ENCODE measurements at places on chromosomes 3 and 15. TPM values are rescaled to one million over a fixed set of nuclear protein-coding genes. Genes with fewer than 3 reads are reported as not detected.

GRCh38 chr3:160105907-160106584, 117.4 kb downstream of the IL12A start:
- H3K4me1 ChIP-seq = no peaks in the 10 kb centered on the region
- H3K27ac ChIP-seq = no peak overlapping the region
- H3K36me3 ChIP-seq = no peaks in the 10 kb centered on the region
- no peak overlapping the region for H3K4me3 ChIP-seq

DNA sequence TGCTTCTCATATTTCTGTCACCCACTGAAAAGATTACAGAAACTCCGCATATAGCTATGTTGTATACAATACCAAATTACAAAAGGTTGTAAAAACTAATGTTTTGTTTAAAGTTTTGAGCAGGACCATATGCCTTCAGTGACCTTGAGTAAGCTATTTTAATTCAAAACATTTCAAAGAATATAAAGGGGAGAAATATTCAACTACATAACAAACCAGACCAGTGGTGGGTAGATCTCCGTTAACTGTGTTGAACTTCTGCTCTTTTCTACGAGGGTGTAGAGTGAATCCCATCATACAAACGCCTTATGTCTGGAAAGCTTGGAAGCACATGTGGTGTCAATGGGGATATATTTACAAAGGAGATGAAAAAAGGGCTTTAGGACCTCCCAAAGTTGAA, 68.4 kb upstream of the NR2F2 start:
- no peak overlapping the region for H3K4me3 ChIP-seq
- peaks cover 36% of the 10 kb centered on the region for H3K4me1 ChIP-seq
- DNase-seq = no peak
- no peak overlapping the region for H3K27ac ChIP-seq

DNA sequence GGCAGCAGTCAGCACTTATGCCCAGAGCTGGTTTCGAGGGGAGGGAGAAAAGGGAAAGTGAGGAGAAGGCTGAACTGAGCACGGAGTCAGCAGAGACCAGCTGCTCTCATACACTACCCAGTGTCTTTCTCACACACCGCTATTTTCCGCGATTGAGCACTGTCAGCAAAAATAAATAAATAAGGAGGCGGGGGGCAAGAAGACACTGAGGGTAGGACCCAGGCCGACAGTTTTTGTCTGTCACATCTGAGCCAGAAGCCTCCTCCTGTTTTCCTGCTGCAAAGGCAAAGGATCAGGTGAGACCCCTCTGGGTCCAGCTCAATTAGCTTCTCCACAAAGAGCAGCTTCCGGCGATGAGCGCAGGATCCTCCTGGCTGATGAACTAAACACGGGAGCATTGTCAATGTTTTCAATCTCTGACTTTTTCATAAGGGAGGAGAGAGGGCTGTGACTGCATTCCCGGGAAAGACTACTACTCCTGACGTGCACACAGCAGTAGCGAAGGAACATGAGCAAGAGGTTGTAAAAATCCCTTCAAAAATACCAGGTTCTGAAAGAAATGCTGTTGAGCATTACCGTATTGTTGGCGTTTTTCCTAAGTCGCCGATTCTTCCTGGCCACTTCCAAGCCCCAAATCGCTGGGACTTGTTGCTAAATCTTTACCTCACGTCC, 1.3 kb downstream of the FRMD5 start:
- H3K4me3 ChIP-seq = no peak overlapping the region
- DNase-seq = no peak
- no peaks in the 10 kb centered on the region for H3K36me3 ChIP-seq
- H3K4me1 ChIP-seq = no peaks in the 10 kb centered on the region

DNA sequence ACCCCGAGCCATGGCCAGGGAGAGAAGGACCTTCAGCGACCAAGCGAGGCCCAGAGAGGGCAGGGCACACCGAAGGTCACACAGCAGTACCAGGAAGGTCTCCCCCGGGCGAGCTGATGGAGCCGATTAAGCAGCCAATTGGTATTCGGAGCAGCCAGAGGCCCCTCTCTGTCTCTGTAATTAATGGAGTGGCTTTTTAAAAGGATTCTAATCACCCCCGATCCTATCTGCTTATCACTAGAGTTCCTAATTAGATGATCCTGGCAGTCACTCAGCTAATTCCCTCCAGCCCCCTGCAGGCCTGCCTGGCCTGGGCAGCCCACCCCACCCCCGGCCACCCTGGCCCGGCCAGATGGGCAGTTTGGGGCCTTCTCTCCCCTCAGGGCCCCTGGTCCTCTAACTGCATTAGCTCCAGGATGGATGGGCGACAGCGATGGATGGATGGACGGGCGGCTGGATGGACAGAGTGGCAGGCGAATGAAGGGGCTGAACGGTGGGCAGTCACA, 1.6 kb upstream of the DNAJB8 start:
- no peak for DNase-seq
- H3K4me3 ChIP-seq = no peak overlapping the region
- H3K27me3 ChIP-seq = peaks cover 6% of the 10 kb centered on the region
- H3K36me3 ChIP-seq = no peaks in the 10 kb centered on the region

GRCh38 chr3:11835028-11835639, 11.6 kb downstream of the TAMM41 start:
- no peak overlapping the region for H3K4me3 ChIP-seq
- no peaks in the 10 kb centered on the region for H3K27me3 ChIP-seq
- H3K27ac ChIP-seq = no peak overlapping the region

DNA sequence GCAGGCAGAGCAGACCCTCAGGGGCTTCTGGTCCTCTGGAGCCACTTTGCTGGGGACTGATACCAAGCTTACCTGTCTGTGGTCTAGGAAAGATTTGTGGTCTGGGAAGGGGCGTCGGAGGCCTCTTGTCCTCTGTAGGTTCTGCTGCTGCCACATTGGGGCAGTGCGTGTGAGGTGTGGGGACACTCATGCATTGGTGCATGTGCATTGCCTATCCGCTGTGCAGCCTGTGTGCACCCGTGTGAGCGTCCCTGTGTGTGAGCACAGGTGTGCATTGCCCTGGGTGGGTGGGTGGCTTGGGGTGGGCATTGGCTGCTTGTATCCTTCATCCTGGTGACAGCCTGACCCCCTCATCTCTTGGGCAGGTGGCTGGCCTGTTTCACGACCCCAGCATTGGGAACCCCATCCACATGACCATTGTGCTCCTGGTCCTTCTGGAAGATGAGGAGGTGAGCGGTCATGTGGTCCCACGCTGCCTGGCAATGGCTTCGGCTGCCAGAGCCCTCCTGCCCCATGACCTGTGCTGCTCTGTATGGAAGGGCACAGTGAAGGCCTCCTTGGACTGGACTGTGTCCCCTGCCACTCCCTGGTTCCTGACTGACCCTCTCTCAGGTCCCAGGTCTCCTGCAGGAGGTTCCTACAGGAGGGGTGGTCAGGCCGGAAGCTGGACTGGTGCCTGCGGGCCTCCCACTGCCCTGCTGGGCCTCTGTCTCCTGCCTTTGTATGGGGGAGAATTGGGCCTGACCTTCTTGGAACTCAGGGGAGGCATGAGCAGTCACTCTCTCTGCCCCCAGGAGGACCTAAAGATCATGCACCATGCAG, 41.5 kb downstream of the SAXO2 start:
- H3K36me3 ChIP-seq = no peaks in the 10 kb centered on the region
- no peaks in the 10 kb centered on the region for H3K4me1 ChIP-seq
- H3K27me3 ChIP-seq = 0 out of 2 replicates have a peak, but pooled peaks cover 3% of the 10 kb centered on the region
- DNase-seq = no peak
- no peak overlapping the region for H3K27ac ChIP-seq

- no peaks in the 10 kb centered on the region for H3K27me3 ChIP-seq
- DNase-seq = no peak
- H3K27ac ChIP-seq = no peak overlapping the region
Observed at GRCh38 chr3:78141269-78141668, 1101.4 kb downstream of the ROBO2 start.

DNA sequence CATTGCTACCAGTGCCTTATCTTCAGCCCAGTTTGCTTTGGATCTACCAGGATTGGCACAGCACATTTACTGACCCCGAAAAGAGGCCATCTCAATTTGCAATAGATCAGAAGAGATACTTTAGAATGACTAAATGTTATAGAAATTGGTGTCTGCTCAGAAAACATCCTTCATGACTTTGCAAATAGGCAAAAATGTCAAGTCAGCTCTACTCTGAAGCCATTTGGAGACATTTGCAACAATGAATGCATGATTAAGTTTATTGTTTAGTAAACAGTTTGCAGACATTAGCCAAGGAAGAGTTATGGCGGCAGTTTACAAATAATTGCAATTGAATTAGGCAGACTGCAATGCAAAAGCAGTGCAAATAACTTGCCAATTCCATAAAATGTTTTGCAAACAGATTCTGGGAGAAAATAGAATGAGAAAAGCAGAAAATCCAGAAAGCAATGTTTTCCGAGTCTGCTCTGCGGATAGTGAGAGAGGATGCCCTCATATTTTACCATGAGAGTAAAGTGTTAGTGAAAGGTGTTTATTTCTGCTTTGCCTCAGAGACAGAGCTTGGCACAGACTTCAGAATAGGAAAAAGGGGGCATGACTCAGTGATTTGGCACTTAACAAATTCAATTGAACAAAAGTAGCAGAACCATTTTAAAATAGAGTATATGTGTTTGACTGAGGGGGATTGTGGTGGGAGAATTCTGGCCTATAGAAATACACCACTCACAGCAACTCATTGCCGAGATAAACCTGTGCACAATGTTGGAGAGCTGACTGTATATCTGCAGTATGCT, 334.9 kb upstream of the NR2F2 start:
- no peaks in the 10 kb centered on the region for H3K36me3 ChIP-seq
- H3K4me3 ChIP-seq = no peak overlapping the region
- DNase-seq = no peak
- H3K4me1 ChIP-seq = 0 out of 2 replicates have a peak, but pooled peaks cover 4% of the 10 kb centered on the region
- no peaks in the 10 kb centered on the region for H3K27me3 ChIP-seq
- no peak overlapping the region for H3K27ac ChIP-seq

GRCh38 chr3:31777092-31777491, 204.0 kb downstream of the OSBPL10 start:
- H3K36me3 ChIP-seq = no peaks in the 10 kb centered on the region
- H3K27ac ChIP-seq = no peak overlapping the region
- H3K4me3 ChIP-seq = no peak overlapping the region
- no peak for DNase-seq
- no peaks in the 10 kb centered on the region for H3K27me3 ChIP-seq

DNA sequence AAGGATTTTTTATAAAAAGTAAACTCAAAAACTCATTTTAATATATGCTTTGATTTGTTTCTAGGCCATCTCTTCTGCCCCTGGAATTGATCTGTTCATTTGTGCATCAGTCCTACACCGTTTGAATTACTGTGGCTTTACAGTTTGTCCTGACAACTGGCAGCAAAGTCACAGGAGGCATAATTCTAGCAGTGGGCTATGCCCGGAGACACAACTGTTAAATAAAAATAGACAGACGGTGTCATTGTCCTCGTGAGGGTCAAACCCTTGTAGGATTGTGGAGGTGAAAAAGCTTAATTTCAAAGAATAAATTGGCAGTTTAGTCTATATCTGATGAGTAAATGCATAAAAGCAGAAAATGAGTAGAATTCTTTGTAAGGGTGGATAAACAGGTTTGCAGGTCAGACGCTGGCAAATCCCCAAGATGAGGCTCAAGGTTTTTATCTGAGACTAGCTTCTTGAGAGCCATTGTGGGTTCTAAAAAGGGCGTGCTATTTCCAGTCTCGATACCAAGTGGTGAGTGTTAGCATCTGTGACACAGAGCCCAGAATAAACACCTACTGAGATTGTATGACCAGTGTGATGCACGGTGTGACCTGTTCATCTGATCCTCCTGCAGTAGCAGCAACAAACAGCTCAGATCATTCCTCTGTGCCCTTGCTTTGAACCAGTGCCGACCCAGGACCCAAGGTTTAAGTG, 51.5 kb upstream of the SLCO3A1 start:
- peaks cover 10% of the 10 kb centered on the region for H3K27me3 ChIP-seq
- no peaks in the 10 kb centered on the region for H3K36me3 ChIP-seq
- no peak overlapping the region for H3K27ac ChIP-seq
- H3K4me1 ChIP-seq = no peaks in the 10 kb centered on the region
- no peak overlapping the region for H3K4me3 ChIP-seq

DNA sequence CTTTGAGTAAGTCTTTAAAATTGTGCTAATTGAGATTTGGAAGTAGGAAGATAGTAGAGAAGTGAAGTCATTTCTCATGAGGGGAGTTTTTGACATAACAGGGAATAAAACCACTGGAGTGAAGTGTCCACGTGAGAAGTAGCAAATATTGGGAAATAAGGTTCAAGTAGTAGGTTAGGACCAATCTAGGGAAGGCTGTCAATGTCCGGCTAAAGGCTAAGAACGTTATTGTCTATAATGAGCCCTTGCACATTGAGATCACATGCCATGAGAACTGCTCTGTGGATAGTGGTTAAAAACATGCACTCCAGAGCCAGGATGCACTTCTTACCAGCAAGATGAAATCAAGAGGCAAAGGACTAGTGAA, 459.9 kb upstream of the TPRG1 start:
- H3K4me3 ChIP-seq = no peak overlapping the region
- no peaks in the 10 kb centered on the region for H3K27me3 ChIP-seq
- H3K27ac ChIP-seq = no peak overlapping the region
- no peaks in the 10 kb centered on the region for H3K4me1 ChIP-seq

DNA sequence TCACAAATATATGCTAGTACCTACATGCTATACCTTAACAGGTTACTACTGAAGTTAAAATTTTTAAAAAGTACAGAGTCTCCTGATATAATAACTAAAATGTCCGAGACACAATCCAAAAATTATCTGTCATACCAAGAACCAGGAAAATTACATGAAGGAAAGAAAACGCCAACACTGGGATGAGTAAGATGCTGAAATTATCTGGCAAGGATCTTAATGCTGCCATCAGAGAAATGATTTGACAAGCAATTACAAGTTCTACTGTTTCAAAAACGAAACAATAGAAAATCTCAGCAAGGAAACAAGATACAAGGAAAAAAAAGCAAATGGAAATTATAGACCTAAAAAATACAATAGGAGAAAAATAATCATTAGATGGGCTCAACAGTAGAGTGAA, 92.5 kb downstream of the UBE3A start:
- DNase-seq = no peak
- no peaks in the 10 kb centered on the region for H3K27me3 ChIP-seq
- no peak overlapping the region for H3K27ac ChIP-seq
- peaks cover 57% of the 10 kb centered on the region for H3K36me3 ChIP-seq
- H3K4me1 ChIP-seq = no peaks in the 10 kb centered on the region

The KNL1 gene
- total RNA-seq = 93.7 TPM

The SLC28A1 gene
- total RNA-seq = not detected

The POTEB2 gene
- not detected for total RNA-seq

The TMEM207 gene
- not detected for total RNA-seq

The GOLGA6A gene
- total RNA-seq = not detected

The WDR93 gene
- not detected for total RNA-seq

All from SJCRH30 (cell line).